Endothelial cell (in vitro differentiated cells): ENCODE measurements at places on chromosomes 3 and 15.

- no peaks in the 10 kb centered on the region for H3K36me3 ChIP-seq
- DNase-seq: no peak
- H3K27me3 ChIP-seq: no peaks in the 10 kb centered on the region
- no peak overlapping the region for H3K27ac ChIP-seq
- H3K4me3 ChIP-seq: no peak overlapping the region
Measured at GRCh38 chr3:153319705-153320554, 157.9 kb downstream of the RAP2B start.

- no peak for DNase-seq
- no peaks in the 10 kb centered on the region for H3K27me3 ChIP-seq
- no peak overlapping the region for H3K27ac ChIP-seq
Measured at GRCh38 chr3:187006864-187007630, 76.7 kb downstream of the ST6GAL1 start.

DNA sequence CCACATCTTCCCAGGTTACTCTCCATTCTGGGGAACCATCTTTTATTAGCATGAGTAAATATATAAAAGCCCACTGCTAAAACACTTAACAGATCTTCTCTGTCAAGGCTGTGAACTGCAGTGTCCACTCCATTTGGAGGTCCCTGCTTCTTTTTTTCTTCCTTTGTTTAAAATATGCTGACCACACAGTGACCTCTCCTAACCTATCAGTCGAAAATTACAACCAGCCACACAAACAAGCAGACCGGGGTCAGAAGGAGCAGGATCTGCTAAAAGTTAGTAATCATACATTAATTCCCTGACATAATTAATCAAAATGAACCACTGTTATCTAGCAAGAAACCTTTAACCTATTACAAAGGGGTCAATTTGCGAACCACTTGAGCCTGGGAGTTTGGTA lies 427.9 kb upstream of the NR2F2 start:
- no peaks in the 10 kb centered on the region for H3K36me3 ChIP-seq
- no peak overlapping the region for H3K4me3 ChIP-seq
- H3K27me3 ChIP-seq: no peaks in the 10 kb centered on the region
- DNase-seq: no peak
- no peaks in the 10 kb centered on the region for H3K4me1 ChIP-seq

DNA sequence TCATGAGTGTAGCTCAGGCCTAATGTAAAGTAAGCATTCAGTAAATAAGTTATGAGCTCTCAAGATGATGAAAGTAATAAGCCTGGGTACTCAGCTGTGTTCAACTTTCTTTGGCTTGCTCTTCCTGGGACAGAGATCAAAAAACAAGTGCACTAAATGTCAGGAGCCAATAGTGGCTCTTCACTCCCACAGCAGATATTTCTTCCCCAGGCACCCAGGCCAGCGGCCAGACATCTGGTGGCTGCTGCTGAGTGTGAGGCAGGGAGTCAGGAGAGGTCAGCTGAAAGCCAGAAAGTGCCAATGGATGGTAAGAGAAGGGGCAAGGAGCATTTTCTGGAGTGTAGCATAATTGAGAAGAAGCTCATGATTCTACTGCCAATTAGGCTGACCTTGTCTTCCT lies 18.2 kb upstream of the ITGA11 start:
- no peaks in the 10 kb centered on the region for H3K36me3 ChIP-seq
- H3K4me1 ChIP-seq: no peaks in the 10 kb centered on the region
- no peak overlapping the region for H3K27ac ChIP-seq
- no peak overlapping the region for H3K4me3 ChIP-seq
- no peak for DNase-seq
- no peaks in the 10 kb centered on the region for H3K27me3 ChIP-seq

DNA sequence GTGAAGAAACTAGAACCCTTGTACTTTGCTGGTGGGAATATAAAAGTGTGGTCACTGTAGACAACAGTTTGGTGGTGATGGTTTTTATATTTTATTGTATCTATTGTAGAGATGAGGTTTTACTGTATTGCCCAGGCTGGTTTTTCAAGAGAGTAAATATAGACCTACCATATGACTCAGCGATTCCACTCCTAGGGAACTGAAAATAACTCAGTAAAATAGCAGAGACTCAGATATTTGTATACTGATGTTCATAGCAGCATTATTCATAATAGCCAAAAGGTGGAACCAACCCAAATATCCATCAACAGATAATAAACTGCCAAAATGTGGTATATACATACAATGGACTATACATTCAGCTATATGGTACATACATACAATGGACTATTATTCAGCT lies 68.8 kb upstream of the IL12A start:
- peaks cover 2% of the 10 kb centered on the region for H3K4me1 ChIP-seq
- no peak overlapping the region for H3K27ac ChIP-seq
- no peaks in the 10 kb centered on the region for H3K36me3 ChIP-seq
- H3K27me3 ChIP-seq: peaks cover 1% of the 10 kb centered on the region

DNA sequence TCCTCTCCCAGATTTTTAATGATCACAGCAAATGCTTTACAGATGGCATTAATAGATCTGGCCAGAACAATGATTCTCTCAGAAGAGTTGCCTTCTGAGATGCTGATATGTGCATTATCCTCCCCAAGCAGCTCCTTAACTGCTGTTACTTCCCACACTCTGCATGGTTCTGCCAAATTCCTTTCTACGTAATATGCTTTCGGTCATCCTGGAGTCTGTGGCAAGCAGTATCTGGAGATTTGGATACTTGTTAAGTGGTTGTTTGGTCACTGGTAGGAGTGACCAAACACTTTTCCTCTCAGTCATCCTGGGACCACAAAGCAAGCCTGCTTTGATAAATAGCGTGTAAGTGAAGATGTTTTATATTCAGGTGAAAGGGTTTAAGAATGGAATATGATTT lies 71.1 kb upstream of the CCNL1 start:
- H3K4me1 ChIP-seq: no peaks in the 10 kb centered on the region
- H3K27ac ChIP-seq: no peak overlapping the region
- peaks cover 4% of the 10 kb centered on the region for H3K27me3 ChIP-seq
- no peak overlapping the region for H3K4me3 ChIP-seq

DNA sequence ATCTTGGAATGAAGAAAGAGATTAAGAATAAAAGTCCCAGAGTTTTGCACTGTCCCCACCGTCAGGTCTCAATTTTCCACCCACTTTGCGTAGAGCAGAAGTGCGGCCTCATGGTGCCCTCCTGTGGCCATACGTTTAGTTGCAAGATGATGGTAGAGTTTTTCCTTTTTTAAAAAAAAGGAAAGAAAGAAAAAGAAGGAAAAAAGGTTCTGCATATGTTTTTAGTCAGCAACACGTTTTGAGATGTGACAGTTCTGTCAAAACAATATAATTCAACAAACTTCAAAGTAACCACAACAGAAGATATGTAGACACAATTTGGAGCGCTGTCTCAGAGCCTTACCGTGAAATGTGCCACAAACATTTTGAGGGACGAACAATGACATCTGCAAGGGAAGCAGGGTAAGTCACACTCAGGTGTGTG lies 24.6 kb downstream of the EBLN2 start:
- peak; percentile 63 for DNase-seq
- H3K4me3 ChIP-seq: no peak overlapping the region
- no peaks in the 10 kb centered on the region for H3K36me3 ChIP-seq
- no peaks in the 10 kb centered on the region for H3K4me1 ChIP-seq
- peaks cover 1% of the 10 kb centered on the region for H3K27me3 ChIP-seq

DNA sequence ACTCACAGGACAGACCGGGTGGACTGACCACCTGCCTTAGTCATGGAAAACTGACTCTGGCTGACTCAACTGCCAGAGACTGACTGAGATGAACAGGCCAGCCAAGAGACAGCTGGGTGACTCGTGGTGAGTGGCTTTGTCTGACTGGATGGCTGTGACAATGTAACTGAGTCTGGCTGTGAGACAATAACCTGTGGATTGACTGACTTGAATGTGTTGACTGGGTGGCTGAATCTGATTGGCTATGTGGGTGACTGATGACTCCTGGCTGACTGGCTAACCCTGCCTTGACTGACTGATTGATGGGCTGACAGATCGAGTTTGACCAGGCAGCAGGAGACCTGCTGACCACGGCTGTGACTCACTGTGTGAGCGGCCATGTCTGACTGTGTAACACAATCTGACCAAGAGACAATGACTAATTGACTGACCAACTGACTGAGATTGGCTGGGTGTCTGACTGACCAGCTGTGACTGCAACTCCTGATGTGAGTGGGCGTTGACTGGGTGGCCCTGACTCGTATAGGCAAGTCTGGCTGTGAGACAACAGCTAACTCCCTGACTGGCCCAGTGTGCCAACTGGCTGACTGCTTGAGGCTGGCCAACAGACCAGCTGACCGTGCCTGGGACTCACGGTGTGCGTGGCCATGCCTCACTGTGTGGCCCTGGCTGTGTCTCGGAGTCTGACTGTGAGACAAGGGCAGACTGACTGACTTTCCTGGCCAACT lies 509.1 kb downstream of the SHQ1 start:
- H3K27ac ChIP-seq: no peak overlapping the region
- no peak overlapping the region for H3K4me3 ChIP-seq
- DNase-seq: no peak
- peaks cover 13% of the 10 kb centered on the region for H3K4me1 ChIP-seq

GRCh38 chr3:9692416-9692815 lies 11.2 kb upstream of the CPNE9 start:
- DNase-seq: no peak
- H3K4me1 ChIP-seq: no peaks in the 10 kb centered on the region
- peaks cover 41% of the 10 kb centered on the region for H3K36me3 ChIP-seq
- H3K27ac ChIP-seq: no peak overlapping the region

DNA sequence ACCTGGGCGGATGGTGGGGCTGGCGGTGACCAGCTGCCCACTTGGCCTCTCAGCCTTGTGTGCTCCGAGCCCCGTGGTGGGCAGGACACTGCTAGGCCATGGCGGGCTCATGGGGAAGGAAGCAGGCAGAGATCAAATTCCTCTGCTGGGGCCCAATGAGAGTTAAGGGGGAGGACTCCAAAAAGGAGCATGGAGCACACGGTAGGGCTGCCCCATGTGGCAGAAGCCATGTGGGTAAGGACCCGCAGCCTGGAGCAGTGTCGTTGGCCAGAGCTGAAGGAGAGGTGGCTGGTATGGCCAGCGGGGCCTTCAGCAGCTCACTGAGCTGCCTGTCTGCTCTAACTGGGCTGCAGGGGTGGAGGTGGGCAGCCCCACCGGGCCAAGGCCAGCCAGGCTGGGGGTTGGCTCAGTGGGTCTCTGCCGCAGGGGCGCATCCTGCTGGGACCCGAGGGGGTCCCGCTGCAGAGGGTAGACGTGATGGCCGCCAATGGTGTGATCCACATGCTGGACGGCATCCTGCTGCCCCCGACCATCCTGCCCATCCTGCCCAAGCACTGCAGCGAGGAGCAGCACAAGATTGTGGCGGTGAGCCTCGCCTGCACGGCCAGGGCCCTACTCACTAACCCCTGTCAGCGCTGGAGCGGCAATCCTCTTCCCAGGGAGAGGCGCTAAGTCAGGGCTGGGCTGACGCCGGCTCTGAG lies 11.3 kb downstream of the STAB1 start:
- no peak for DNase-seq

DNA sequence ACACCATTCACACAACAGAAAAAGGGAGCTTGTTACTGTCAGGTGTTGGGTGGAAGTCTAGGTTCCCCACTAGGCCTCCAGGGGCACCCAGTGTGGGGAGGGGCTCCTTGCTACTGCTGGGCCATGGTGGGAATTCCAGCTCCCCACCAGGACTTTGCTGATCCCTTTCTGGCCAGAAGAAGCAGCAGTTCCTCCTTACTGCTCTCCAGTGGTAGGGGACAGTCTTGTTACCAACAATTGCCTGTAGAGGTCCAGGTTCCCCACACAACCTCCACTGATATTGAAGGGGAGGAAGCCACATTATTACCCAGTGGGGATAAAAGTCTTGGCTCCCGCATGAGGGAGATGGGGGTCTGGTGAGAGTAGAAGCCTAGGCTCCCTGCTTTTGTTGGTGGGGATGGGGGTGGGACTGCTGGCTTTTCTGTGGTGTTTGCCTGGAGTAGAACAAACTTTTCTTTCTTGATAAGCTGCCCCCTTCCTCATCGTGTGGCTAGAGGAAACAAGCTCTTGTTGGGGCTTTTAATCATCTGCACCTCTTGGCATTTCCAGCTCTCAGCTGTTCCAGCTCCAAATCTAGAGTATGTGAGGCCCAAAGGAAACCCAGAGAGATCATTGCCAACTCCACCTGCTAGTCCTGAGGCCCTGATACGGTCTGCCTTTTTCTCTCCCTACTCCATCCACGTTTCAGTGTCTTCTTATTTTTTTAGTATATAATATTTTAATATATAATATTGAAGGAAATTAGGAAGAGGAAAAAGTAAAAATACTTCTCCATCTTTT lies 824.2 kb downstream of the AGBL1 start:
- no peak overlapping the region for H3K4me3 ChIP-seq
- H3K4me1 ChIP-seq: no peaks in the 10 kb centered on the region
- no peak for DNase-seq
- no peak overlapping the region for H3K27ac ChIP-seq

- H3K27ac ChIP-seq: no peak overlapping the region
- no peaks in the 10 kb centered on the region for H3K27me3 ChIP-seq
- H3K4me1 ChIP-seq: no peaks in the 10 kb centered on the region
- no peaks in the 10 kb centered on the region for H3K36me3 ChIP-seq
- DNase-seq: no peak
- H3K4me3 ChIP-seq: no peak overlapping the region
Measured at GRCh38 chr3:109899925-109900324, 562.6 kb upstream of the DPPA4 start.

GRCh38 chr3:126149960-126150515 lies 30.3 kb downstream of the ALDH1L1 start:
- no peak for DNase-seq
- no peak overlapping the region for H3K4me3 ChIP-seq
- no peaks in the 10 kb centered on the region for H3K4me1 ChIP-seq

DNA sequence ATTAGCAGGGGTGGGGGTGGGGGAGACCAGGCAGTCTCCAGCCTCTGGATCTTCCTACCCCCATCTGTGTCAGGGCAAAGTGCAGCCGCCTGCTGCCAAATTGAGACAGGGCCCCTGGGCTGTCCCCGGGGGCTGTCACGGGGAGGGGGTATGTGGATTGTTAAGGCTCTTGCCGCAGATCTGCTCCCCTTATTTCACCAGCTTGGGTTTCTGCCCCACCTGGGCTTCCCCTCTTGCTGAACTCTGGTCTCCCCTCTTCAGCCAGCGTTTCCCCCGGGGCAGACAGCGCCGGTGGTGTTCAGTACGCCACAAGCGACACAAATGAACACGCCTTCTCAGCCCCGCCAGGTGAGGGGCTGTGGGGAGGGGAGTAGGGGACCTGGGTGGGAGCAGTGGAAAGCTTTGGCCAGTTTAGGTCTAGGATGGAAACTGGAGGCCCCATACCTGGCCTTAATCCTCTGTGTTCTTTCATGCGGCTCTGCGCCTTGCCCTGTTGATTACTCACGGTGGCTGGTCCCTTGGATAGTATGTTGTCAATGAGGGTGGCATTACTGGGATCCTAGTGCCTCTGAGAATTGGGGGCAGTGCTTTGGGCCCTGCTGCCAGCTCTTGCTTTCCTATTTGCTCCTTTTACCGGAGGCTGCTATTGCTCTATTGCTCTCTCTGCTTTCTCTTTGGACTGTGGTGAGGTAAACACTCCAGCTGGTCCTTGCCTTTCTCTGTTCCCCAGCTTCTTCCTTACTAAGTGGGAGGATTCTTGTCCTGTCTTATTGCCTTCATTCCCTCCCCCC lies 1.7 kb downstream of the EIF4G1 start:
- peaks cover 37% of the 10 kb centered on the region for H3K36me3 ChIP-seq
- H3K27ac ChIP-seq: peak overlapping the region; percentile 28
- H3K4me3 ChIP-seq: peak overlapping the region; percentile 95
- H3K4me1 ChIP-seq: peaks cover 30% of the 10 kb centered on the region
- no peak for DNase-seq

GRCh38 chr15:93250950-93251349 lies 161.9 kb upstream of the RGMA start:
- H3K27ac ChIP-seq: no peak overlapping the region
- peaks cover 9% of the 10 kb centered on the region for H3K4me1 ChIP-seq
- DNase-seq: no peak
- no peaks in the 10 kb centered on the region for H3K36me3 ChIP-seq
